Fibroblast of gingiva (primary cell): ENCODE measurements at places on chromosomes 12 and 14.

DNA sequence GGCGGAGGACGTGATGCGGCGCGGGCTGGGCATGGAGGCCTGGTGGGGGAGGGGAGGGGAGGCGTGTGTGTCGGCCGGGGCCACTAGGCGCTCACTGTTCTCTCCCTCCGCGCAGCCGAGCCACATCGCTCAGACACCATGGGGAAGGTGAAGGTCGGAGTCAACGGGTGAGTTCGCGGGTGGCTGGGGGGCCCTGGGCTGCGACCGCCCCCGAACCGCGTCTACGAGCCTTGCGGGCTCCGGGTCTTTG, 303 bp downstream of the GAPDH start:
- no peak for DNase-seq

DNA sequence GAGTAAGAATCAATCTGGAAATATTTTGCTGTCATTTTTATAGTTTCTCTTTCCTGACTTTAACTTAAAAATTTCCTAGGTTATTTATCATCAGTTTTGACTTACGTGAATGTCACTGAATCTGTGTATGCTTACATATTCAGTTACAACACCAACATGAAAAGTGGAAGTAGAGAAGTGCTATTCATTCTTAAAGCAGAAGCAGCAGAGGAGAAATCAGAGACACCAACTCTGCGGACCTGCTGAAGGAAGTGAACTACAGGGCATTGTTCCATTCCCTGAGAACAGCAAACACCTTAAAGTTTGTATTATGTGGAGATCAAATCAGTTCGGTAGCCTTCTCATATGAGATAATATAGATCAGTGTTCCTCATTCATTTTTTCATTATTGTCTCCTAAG, 34.1 kb downstream of the RAD51B start:
- no peak for DNase-seq

DNA sequence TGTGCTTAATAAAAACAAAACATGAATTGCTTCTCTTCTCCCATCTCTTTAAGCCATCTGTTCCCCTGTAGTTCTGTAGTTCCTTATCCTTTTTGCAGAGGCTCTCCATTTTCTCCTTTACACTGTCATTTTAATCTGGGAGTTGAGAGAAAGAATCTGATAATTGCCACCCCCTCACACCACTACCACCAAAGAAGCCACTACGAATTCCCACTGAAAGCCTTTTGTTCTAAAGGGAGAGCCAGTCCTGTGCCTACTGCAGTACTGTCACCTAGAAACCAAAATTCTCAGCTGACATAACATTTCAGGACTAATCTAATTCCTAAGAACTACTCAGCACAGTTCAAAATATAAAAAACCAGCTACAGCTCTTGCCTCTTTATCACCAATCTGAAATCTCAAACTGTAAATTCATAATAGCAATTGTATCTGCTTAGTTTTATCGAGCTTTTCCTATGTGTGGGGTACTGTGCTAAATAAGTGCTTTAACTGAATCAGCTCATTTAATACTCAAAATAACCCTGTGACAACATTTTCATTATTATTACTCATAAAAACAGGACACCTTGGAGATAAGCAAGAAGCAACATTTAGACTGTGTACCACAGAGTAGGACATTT, 72.4 kb downstream of the SPPL3 start:
- DNase-seq = no peak

GRCh38 chr14:30994681-30995620, 30.5 kb upstream of the AP4S1 start:
- peak; percentile 40 for DNase-seq

GRCh38 chr12:64389154-64389553, 1.4 kb downstream of the C12orf56 start:
- DNase-seq = no peak
